NCI-H1417 treated with DMSO at 0.1 percent for 48 hours (cell line): ENCODE measurements at places on chromosomes 11 and 22.
A peak's percentile ranks its signal among the peaks of the same experiment; 100 is the strongest.

DNA sequence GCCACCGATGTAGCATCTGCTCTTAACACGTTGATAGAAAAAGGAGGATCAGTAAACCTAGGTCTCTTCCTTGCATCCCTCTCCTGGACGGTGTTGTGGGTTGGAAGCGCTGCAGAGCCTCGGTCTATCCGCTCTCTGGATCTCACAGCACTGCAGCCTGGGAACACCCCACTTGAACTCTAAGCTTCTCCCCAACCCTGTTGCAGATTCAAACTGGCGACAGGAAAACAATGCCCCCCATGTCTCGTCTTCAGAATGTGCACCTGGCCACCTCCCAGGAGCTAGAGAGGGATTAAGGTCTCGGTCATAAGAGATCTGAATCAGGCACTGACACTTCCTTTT, 454 bp downstream of the TMEM218 start:
- peak; percentile 24 for DNase-seq

DNA sequence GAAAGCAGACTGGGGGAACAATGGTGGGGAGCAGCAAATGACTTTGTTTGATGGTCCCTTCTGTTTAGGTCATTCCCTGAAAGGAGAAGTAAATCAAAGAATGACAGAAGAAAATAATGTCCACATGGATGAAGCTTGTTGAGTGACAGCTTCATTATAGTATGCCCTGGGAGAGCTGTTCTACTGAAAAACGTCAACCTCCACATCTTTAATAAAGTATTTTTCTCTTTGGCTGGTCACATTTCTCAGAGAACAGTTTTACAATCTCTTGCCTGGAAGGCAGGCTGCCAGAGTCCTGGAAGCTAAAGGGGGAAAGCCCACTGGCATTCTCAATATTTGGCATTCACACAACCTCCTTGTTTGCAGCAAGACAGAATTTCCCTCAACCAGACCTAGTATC, 287.9 kb downstream of the SWAP70 start:
- no peak for DNase-seq

GRCh38 chr11:75346912-75347647, 4.4 kb downstream of the ARRB1 start:
- DNase-seq: no peak

GRCh38 chr11:114845766-114846415, 167.6 kb downstream of the NXPE2 start:
- DNase-seq: no peak

- DNase-seq: no peak
Measured at GRCh38 chr22:30615543-30615954, 8.6 kb downstream of the TCN2 start.

DNA sequence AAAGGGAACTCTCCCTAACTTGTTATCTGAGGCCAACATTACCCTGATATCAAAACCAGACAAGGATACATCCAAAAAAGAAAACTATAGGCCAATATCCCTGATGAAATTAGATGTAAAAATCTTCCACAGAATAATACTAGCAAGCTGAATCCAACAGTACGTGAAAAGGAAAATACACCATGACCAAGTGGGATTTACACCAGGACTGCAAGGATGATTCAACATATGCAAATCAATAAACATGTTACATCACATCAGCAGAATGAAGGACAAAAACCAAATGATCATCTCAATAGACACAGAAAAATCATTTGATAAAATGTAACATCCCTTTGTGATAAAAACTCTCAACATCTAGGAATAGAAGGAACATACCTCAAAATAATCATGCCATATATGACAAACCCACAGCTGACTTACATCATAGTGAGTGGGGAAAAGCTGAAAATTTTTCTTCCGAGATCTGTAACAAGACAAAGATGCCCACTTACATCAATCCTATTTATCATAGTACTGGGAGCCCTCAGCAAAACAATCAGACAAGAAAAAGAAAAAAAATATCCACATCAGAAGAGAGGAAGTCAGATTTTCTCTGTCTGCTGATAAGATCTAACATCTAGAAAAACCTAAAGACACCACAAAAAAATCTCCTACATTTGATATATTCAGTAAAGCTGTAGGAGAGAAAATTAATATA, 703.3 kb upstream of the ANO5 start:
- no peak for DNase-seq

GRCh38 chr22:17842386-17842785, 68.1 kb upstream of the BID start:
- DNase-seq: no peak

- peak; percentile 60 for DNase-seq
Measured at GRCh38 chr11:87359401-87359800, 321.7 kb downstream of the TMEM135 start.
